ENCODE measurements at places on chromosomes 1 and 21.

DNA sequence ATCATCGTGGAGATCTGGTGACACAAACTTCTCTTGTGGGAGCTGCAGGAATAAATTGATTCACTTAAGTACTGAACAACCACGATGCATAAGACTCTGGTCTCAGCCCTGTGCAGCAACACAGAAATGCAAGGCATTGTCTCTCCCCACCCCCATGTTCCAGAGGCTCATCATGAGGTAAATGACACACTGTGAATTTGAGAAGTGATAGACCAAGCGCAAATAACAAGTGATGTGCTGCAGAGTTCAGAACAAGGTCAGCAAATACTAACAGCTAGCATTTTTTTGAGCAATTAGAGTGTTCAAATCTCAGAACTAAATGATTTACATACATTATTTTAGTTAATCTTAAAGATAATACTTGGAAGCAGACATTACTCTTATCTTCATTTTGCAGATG lies 223.7 kb downstream of the SEC16B start:
- DNase-seq, result no peak

DNA sequence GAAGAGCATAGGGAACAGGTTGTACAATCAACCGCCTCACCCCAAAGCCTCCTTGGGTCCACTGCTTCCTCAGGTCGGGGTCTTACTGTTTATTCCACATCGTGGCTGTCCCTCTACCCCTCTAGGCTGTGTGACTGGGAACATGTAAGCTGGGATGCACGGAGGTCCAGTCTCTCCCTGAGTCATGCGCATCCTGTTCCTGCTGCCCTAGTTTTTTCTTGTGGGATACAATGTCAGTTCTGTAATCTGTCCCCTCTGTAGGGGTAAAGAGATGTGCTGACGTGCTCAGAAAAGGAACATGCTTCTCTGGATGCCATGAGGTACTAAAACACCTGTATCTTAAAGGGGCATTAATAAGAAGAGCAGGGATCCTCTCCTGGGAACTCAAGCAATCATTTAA lies 66.2 kb downstream of the SLC45A1 start:
- DNase-seq, result no peak

DNA sequence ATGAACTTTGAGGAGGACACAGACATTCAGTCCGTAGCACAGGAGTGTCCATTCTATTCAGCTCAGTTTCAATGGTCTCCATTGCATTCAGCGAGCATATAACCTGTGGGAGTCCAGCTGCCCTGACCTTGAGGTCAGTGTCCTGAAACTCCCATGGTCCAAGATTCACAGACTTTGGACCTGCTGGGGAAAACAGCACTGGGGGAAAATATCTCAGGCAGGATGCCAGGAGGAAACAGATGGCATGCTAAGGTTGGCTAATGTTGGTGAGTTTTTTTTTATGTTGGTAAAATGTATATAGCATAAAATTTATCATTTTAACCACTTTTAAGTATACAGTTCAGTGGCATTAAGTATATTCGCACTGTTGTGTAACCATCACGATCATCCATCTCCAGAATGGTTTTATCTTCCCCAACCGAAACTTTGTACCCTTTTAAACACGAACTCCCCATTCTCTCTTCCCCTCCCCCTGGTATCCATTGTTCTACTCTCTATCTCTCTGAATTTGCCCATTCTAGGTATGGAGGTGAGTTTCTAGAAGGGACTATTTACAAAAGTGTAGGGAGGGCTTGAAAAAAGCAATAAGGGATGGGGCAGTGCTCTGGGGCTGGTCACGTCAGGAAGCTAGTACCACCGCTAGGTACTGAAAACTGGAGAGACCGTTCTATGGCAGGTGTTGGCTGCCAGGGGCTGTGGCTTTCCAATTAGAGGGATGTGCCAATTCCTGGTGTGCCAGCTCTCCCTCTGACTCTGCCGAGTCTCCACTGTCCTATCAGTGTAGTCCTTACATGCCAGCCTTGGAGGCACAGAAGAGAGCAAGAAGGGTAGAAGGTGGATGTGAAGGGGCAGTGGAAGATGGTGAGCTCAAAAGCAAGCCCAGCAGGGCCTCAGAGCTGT lies 85.3 kb downstream of the FOXD2 start:
- no peak for DNase-seq

DNA sequence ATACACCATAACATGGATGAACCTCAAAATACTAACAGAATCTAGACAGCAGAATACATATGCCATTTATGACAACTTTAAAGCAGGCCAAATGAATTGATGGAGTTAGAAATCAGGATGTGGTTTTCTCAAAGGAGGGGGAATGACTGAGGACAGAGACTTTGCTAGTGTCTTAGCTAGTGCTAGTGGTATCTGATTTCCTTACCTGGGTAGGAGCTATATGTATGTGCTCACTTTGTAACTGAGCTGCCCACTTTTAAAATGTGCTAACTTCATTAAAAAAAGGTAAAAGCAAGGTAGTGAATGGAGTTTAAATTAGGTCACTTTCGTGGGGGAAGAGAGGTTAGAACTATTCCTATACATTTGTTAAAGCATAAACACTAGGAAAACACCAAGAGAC lies 2.6 kb downstream of the GTF2B start:
- no peak for DNase-seq

DNA sequence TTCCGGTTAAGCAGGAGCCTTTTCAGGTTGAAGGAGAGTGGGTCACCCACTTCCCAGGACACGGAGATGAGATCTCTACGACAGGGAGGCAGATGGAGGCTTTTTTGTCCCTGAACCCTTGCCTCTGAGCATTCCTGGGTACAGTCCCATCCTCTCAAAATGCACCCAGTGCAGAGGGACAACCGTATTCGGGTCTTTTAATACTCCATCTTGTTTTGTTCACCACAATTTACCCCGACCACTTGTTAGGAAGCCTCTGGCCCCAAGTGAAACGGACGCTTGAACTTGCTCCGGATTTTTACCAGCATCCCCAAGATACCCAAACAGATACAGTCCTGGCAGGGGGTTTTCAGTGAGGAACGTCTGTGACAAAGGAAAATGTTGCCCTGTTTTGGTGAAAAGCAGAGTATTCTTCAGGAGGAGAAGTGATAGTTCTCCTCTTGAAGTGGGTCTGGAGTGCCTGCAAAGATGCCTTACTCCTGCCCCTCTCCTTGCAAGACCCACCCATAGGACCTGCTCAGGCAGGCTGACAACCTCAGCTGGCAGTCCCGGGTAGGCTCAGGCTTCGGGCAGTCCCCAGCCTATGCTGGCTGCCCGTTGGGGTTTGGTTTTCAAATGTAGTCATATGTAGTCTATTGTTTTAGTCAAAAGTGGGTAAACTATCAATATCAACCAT lies 669 bp upstream of the ARL8A start:
- no peak for DNase-seq

GRCh38 chr1:53641481-53642214 lies 97.3 kb downstream of the GLIS1 start:
- no peak for DNase-seq

- DNase-seq, result peak; percentile 36
Measured at GRCh38 chr1:26697978-26698849, 2.4 kb downstream of the ARID1A start.

DNA sequence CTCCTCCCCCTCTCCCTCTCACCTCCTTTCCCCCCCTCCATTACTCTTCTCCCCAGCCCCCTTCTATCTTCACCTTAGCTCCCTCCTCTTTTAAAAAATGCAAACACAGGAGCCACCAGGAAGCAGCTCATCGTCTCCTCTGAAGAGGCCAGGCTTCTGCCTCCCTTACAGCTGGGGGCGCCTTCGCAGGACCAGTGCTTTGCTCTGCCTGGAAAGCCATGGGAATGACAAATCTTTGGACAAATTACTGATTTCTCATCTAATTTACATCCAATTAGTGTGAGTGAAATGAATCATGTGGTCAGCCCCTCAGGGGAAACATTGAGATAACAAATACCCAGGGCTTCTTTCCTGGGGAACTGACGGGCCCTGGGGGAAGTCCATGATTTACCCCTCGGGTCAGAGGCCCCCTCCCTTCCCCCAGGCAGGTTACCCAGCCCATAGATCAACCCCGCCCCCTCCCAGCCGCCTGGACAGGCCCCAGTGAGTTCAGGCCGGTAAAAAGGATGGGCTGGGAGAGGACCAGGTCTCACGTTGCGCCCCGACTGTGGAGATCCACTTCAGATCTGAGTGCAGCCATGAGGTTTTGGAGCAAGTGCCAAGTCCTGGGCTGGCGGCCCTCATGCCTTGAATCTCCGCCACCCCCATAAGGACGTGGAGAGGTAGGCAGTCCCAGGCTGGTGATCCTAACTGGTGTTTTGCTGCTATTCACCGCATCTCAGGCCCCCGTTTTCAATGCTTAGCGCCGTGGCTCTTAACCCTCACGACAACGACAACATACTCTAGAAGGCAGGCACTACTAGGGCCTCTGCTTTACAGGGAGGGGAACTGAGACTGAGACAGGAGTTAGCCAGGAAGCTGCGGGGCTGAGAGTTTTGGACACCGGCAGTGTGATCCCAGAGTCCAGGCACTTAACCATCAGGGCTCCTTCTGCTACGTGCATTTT lies 300.8 kb downstream of the RRAGC start:
- DNase-seq, result no peak

DNA sequence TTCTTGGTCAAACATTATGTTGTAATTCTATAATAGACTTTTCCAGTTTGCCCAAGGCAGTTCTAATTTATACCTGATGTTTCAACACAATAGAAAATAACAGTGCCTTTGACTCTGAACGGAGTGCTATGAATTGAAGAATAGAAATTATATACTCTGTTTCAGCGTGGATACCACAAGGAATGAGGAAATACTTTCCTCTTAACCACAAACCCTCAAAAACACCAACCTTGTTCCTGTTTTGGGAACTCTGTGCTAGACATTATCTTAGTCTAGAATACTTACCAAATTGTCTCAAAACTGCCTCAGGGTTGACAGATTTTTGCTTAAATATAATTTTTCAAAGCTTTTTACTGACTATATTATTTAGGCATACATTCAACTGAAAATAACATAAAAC lies 1629.3 kb downstream of the MRPL39 start:
- DNase-seq, result no peak

GRCh38 chr1:2314803-2315673 lies 76.3 kb downstream of the MORN1 start:
- peak; percentile 65 for DNase-seq

- DNase-seq, result no peak
Measured at GRCh38 chr1:180204231-180204630, 25.8 kb upstream of the LHX4 start.

GRCh38 chr1:7341145-7341905 lies 429.8 kb upstream of the VAMP3 start:
- DNase-seq, result no peak
